ENCODE measurements at places on chromosomes 13 and 19. TPM values are rescaled to one million over a fixed set of nuclear protein-coding genes. Genes with fewer than 3 reads are reported as not detected.

ZNF547 gene
- total RNA-seq, result 1.1 TPM

OBI1 gene
- 2.5 TPM for total RNA-seq

UNC13A gene
- total RNA-seq, result not detected

DNA sequence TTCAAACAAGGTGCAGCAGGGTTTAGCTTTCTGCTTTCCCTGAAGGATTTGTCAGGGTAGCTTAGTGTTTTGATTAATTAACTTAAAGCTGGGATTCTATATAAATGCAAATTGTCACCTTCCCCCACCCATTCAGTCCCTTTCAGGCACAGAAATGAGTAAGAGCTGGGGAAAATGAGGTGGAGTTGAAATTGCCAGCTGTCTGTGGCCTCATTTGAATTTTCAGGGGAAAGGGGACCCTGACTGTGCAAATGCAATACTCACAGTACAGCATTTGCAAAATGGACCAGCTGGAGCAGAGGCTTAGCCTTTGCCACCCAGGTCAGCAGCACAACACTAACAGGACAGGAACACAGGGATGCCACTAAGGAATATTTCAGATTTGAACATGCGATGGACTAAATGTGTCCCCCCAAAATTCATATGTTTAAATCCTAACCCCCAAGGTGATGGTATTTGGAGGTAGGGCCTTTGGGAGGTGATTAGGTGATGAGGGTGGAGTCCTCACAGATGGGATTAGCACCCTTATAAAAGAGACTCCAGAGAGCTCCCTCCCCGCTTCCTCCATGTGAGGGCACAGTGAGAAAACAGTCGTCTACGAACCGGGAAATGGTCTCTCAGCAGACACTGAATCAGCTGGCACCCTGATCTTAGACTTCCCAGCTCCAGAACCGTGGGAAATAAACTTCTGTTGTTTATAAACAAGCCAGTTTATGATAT lies 59.5 kb upstream of the CYSLTR2 start:
- DNase-seq, result no peak
- H3K4me1 ChIP-seq, result peaks cover 4% of the 10 kb centered on the region
- no peaks in the 10 kb centered on the region for H3K27me3 ChIP-seq
- H3K4me3 ChIP-seq, result no peak overlapping the region
- no peak overlapping the region for H3K27ac ChIP-seq
- peaks cover 5% of the 10 kb centered on the region for H3K36me3 ChIP-seq

GRCh38 chr13:94061301-94061700 lies 418.2 kb downstream of the DCT start:
- peaks cover 17% of the 10 kb centered on the region for H3K27me3 ChIP-seq
- H3K27ac ChIP-seq, result no peak overlapping the region
- no peaks in the 10 kb centered on the region for H3K4me1 ChIP-seq
- no peak for DNase-seq

GRCh38 chr13:21020581-21020980 lies 40.8 kb downstream of the LATS2 start:
- no peak overlapping the region for H3K27ac ChIP-seq
- no peaks in the 10 kb centered on the region for H3K27me3 ChIP-seq
- DNase-seq, result no peak
- H3K36me3 ChIP-seq, result no peaks in the 10 kb centered on the region
- H3K4me1 ChIP-seq, result peaks cover 18% of the 10 kb centered on the region

GRCh38 chr19:23285948-23286347 lies 35.8 kb upstream of the ZNF724 start:
- H3K4me3 ChIP-seq, result no peak overlapping the region
- H3K27ac ChIP-seq, result no peak overlapping the region
- DNase-seq, result no peak
- H3K4me1 ChIP-seq, result peaks cover 16% of the 10 kb centered on the region

DNA sequence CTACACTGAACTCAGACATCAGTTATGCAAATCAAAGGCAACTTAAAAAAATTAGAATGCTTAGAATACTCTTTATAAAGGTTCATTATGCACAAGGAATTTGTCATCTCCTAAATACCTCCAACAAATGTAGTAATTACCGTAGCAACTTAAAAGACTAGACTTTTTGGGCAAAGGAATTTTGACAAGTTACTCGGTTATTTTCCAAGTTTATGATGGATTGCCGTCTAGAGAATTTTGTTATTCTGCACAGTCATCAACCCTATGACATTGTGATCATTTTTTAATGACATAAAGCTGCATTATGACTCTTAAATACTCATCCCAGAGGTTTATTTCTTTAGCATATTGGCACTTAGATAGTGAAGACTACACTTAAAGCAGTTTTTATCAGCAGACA lies 71.9 kb downstream of the TRPC4 start:
- H3K27me3 ChIP-seq, result no peaks in the 10 kb centered on the region
- H3K4me3 ChIP-seq, result no peak overlapping the region
- H3K4me1 ChIP-seq, result no peaks in the 10 kb centered on the region

- no peak for DNase-seq
- H3K4me1 ChIP-seq, result peaks cover 2% of the 10 kb centered on the region
- no peak overlapping the region for H3K27ac ChIP-seq
- H3K36me3 ChIP-seq, result no peaks in the 10 kb centered on the region
- H3K27me3 ChIP-seq, result no peaks in the 10 kb centered on the region
Observed at GRCh38 chr13:94640721-94641120, 39.1 kb downstream of the GPR180 start.

GRCh38 chr19:16856091-16856490 lies 26.9 kb downstream of the SIN3B start:
- H3K36me3 ChIP-seq, result peaks cover 4% of the 10 kb centered on the region
- DNase-seq, result no peak
- no peak overlapping the region for H3K27ac ChIP-seq
- no peaks in the 10 kb centered on the region for H3K4me1 ChIP-seq
- no peaks in the 10 kb centered on the region for H3K27me3 ChIP-seq
- no peak overlapping the region for H3K4me3 ChIP-seq

- peaks cover 17% of the 10 kb centered on the region for H3K4me1 ChIP-seq
- no peaks in the 10 kb centered on the region for H3K36me3 ChIP-seq
- no peak for DNase-seq
- H3K27me3 ChIP-seq, result no peaks in the 10 kb centered on the region
- H3K27ac ChIP-seq, result peak overlapping the region; percentile 37
- peak overlapping the region; percentile 78 for H3K4me3 ChIP-seq
Observed at GRCh38 chr19:17237747-17238706, 7.7 kb downstream of the NR2F6 start.

DNA sequence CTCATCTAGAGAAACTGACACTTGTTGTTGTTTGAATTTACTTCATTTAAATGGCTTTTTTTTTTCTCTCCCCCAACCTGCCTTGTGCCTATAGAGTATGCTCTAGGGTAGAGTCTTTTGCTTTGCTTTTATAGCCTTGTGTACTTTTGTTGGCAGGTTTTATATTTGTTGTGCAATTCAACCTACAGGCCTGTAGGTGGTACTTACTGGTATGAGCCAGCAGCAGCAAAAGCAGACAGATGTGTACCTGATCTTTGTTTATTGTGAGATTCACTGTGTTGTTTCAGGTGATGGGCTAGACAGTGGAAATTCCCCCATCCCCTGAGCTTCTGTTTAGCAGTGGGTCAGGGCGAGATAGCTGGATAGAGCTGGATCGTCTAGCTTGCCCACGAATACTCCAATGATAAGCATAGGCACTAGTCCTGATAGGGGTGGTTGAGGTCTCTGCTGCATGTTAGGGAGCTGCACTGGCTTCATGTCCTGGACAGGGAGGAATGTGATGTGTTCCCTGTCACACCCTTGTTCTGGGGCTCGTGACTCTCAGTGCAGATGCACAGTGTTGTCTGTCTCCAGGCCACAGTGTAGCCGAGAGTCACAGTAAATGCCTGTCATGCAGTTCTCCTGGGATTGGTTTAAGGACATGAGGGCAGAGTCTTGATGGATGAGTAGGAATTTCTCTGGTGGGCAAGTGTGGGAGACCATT lies 21.3 kb downstream of the DNAJC3 start:
- H3K27ac ChIP-seq, result no peak overlapping the region
- H3K4me1 ChIP-seq, result peaks cover 23% of the 10 kb centered on the region
- H3K27me3 ChIP-seq, result no peaks in the 10 kb centered on the region
- no peaks in the 10 kb centered on the region for H3K36me3 ChIP-seq
- DNase-seq, result no peak

- H3K27me3 ChIP-seq, result no peaks in the 10 kb centered on the region
- DNase-seq, result no peak
- peaks cover 4% of the 10 kb centered on the region for H3K36me3 ChIP-seq
- H3K4me3 ChIP-seq, result no peak overlapping the region
- no peak overlapping the region for H3K27ac ChIP-seq
Observed at GRCh38 chr19:4709440-4710280, 14.0 kb downstream of the DPP9 start.

DNA sequence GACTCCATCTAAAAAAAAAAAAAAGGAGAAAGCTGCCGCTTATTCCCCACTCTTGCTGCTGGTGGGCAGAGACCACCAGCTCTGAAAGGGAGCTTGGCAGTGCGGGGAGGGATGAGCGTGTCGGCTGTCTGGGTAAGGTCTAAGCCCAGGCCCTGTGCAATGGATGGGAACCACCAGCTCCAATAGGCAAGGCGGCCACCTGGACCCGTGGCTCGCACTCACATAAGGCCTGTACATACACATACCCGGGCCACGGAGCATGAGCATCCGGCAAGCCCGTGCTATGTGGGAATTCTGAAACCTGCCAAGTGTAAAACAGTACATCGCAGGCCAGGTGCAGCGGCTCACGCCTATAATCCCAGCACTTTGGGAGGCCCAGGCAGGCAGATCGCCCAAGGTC lies 56.6 kb upstream of the USE1 start:
- H3K27ac ChIP-seq, result no peak overlapping the region
- no peaks in the 10 kb centered on the region for H3K27me3 ChIP-seq
- H3K36me3 ChIP-seq, result peaks cover 6% of the 10 kb centered on the region
- H3K4me3 ChIP-seq, result no peak overlapping the region
- no peak for DNase-seq

DNA sequence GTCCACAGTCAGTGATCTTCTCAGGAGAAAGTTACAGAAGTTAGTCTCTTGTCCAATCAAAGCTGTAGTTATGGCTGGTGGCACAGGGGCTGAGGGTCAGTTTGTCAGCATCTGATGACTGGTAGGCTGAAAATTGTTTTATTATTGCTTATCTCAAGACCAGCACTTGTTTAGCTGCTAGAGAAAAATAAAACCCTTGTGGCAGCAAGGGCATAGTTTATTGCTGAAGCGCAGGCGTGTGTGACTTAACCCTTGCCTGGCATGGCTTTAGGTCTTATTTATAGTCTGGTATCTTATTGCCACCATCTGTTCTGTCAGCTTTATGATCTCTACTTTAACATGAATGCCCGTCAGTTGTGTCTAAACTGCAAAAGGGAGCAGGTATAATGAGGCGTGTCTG lies 154.7 kb downstream of the USP12 start:
- H3K27ac ChIP-seq, result no peak overlapping the region
- no peak for DNase-seq
- H3K36me3 ChIP-seq, result peaks cover 3% of the 10 kb centered on the region
- peaks cover 26% of the 10 kb centered on the region for H3K27me3 ChIP-seq

DNA sequence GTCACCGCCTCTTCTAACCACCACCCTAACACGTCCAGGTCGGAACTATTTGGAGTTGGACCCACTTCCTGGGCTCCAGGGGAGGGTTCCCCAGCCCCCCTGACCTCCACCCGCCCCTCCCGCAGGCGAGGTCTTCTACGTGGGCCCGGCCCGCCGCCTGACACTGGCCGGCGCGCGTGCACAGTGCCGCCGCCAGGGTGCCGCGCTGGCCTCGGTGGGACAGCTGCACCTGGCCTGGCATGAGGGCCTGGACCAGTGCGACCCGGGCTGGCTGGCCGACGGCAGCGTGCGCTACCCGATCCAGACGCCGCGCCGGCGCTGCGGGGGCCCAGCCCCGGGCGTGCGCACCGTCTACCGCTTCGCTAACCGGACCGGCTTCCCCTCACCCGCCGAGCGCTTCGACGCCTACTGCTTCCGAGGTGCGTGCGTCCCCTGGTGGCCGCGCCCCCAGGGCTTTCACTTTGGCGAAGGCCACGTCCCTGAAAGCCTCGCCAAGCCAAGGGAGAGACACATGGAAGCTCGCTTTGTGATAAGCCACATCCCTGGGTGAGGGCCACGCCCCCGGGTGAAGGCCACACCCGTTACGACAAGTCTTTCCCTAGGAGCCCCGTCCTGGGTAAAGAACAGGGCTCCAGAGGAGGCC lies 13.2 kb downstream of the NCAN start:
- H3K27ac ChIP-seq, result no peak overlapping the region
- no peaks in the 10 kb centered on the region for H3K36me3 ChIP-seq
- peaks cover 10% of the 10 kb centered on the region for H3K27me3 ChIP-seq
- H3K4me1 ChIP-seq, result peaks cover 4% of the 10 kb centered on the region

- no peak for DNase-seq
- H3K36me3 ChIP-seq, result no peaks in the 10 kb centered on the region
- H3K27ac ChIP-seq, result no peak overlapping the region
- H3K4me3 ChIP-seq, result no peak overlapping the region
- no peaks in the 10 kb centered on the region for H3K27me3 ChIP-seq
Observed at GRCh38 chr19:13963603-13964105, 11.3 kb downstream of the DCAF15 start.

GRCh38 chr19:44747739-44748425 lies 626 bp upstream of the BCL3 start:
- DNase-seq, result no peak
- H3K27me3 ChIP-seq, result no peaks in the 10 kb centered on the region
- peak overlapping the region; percentile 99 for H3K4me3 ChIP-seq
- H3K4me1 ChIP-seq, result peaks cover 56% of the 10 kb centered on the region

DNA sequence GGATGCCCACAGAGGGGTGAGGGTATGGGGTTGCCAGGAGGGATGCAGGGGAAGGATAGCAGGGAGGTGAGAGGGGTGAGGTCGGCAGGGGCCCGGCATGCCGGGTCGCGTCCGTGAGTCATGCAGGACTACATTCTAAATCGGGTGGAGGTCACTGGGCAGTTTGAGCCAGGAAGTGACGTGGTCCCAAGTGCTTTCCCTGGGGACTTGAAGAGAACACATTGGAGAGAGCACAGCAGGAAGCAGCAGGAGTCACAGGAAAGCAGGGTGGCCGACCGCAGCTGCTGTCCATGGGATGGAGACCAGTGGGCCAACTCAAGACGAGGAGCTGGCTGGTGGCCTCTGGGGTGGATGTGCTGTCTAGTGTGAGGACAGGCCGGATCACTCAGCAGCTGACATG lies 92.0 kb upstream of the WASF3 start:
- H3K27ac ChIP-seq, result no peak overlapping the region
- H3K4me1 ChIP-seq, result peaks cover 5% of the 10 kb centered on the region
- no peak overlapping the region for H3K4me3 ChIP-seq
- peaks cover 55% of the 10 kb centered on the region for H3K27me3 ChIP-seq

DNA sequence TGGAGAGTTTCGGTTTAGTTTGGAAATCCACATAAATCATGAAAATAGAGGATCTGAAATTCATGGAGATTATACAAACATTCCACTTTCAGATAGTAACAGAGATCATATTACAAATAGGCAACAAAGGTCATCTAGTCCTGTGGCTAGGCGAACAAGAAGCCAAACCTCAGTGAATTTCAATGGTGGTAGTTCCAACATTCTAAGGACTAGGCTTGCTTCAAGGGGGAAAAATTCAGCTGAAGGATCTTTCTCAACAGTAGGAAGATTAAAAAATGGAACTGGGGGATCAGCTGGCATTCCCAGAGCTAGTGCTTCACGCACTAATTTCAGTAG lies 47.0 kb downstream of the FOXO1 start:
- H3K4me3 ChIP-seq, result peak overlapping the region; percentile 65
- peak overlapping the region; percentile 97 for H3K27ac ChIP-seq
- peaks cover 9% of the 10 kb centered on the region for H3K36me3 ChIP-seq
- no peaks in the 10 kb centered on the region for H3K27me3 ChIP-seq

Measured in T-helper 17 cell (primary cell).